ENCODE measurements at places on chromosomes 5 and 9.

GRCh38 chr5:35331956-35332950, 102.0 kb upstream of the PRLR start:
- DNase-seq, result no peak

DNA sequence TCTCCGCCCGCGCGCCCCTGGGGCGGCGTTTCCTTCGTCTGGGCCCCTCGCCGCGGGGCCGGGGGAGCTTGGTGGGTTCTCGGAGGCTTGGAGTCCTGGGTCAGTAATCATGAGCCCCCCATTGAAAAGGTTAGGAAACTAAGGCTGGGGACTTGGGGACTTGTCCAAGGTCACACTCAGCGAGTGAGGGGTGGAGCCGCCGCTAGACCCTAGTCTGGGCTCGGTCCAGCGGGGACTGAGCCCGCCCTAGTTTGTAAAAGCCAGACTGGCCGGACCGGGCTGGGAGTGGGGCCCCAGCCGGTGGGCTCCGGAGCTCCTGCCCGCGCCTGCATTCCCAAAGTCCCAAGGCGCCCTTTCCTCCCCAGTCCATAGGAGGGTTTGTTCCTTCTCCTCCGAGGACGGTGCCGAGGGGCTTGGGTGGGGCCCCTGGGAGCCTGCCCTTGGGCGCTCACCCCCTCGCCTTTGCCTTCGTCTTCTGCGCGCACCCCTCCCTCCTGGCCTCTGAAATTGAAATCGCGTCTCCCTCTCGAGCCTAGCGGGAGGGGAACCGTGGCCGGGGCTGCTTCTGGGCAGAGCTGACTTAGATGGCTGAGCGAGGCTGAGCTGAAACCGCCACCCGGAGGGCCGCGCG, 995 bp downstream of the OLFM1 start:
- no peak for DNase-seq

- DNase-seq, result peak; percentile 25
Observed at GRCh38 chr9:100602342-100602801, 24.5 kb downstream of the CAVIN4 start.

DNA sequence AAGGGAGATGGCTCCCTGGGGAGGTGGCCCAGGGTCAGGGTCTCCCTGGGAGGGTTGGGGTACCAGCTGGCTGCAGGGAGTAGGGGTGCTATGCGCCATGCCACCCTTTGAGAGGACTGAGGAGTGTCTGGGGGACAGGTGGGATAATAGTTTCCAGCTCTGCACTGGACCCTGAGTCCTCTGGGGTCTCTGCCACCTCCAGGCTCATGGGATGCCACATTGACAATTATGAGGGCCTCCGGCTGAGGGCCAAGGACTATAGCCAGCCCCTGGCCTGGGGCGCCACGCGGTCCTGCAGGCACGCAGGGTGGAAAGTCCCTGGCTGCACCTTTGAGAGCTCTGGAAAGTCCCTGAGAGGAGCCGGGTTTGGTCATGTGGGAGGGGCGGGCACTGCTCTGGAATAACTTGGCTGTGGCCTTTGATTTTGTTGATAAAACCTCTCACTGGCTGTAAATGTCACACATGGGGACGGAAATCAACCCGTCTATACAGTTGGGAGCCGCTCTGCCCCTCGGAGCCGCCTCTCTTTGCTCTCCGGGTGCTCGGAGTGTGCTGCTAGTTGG, 16.0 kb downstream of the TRAF2 start:
- DNase-seq, result peak; percentile 93

DNA sequence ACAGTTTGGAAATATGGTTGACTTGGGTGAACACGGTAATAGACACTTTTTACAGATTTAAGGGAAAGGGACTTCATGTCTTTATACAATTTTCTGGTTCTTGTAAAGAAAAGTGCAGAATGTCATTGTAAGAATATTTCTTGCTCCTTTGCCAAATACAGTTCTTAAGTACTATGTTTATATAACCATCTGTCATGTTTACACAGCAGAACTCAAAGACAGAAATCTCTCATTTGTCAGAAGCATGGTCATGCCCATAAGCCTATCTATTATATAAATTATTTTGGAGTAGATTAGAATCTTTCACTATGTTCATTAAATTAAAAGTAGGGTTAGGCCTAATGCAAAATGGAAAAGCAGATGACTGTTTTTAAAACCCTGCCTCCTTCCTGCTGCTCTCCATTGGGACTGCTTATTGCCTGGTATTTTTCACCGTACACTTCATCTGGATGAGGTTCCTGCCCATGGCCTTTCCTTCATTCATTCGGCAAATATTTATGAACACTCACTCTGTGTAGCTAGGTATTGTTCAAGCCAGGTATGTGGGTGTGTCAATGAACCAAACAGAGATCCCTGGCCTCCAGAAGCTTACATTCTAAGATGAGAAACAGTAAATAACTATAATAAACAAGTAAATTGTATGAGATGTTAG, 558.1 kb downstream of the NR2F1-AS1 start:
- no peak for DNase-seq

DNA sequence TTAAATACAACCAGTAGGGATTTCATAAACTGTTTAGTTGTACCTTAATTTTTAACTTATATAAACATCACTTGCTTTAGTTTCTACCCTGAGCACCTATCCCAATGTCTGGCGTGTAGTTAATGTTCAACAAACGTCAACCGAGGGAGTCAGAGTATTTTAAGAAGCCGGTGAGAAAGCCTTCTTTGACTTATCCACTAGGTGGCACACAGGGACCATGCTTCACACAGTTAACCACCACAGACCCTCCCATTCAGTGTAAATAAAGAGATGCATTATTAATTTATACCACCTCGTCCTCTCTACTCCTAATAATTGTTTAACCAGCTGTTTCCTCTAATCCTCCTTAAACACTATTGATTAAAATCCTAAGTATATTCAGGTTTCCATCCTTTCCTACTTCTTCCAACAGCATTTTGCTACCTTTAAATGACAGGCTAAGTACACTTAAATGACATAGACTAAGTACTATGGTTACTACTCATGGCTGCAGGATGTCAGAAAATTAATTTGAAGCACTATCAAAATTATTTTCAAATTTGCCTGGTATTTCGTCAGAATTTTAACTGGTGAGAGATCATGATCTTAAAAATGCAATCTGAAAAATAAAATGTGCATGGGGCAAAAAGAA, 2.3 kb downstream of the HAPLN1 start:
- DNase-seq, result peak; percentile 79

DNA sequence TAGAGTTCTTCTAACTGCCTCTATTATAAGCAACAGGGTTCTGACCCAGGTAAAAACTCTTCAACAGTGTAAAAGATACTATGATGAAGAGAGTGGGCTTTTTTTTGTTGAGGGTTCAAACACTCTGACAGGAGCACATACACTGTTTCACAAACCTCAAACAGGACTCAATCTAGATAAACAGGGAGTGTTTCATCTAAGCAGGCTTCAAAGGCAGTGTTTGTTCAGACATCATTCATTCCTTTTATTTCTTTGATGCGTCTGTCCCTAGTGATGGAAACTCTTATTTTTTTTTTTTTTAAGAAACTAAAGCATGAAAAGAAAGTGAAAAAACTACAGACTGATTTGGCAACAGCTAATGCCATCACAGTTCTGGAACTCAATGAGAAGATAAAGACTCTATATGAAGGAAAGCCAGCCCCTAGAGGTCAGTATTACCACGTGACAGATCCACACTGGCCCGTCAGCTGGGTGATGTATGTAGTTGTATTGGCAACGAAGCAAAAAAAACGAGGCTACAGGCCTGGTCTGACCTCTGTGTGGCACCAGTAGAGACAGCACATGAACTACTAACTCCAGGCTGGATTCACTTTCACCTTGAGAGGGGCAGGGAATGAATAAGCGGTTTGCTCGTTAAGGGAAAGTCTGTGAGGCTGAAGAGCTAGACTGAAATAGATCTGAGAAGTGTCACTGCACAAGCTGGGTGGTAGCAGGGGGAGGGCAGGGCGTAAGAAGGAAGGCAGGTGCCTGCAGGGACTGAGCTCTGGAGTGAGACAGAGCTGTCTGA, 172.2 kb downstream of the CCDC192 start:
- DNase-seq, result peak; percentile 39

DNA sequence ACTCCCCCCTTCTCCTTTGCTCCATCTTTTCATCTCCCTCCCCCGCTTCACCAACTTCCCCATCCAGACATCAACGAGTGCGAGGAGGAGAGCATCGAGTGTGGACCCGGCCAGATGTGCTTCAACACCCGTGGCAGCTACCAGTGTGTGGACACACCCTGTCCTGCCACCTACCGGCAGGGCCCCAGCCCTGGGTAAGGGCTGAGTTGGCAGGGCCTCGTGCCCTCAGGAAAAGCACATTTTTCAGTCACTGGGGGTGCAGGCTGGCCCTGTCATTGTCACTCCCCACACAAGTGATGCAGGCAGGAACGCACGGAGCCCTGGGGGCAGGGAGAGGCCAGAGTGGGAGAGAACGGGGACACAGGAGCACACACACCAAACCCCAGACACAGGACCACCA, 12.4 kb upstream of the ASS1 start:
- DNase-seq, result no peak

DNA sequence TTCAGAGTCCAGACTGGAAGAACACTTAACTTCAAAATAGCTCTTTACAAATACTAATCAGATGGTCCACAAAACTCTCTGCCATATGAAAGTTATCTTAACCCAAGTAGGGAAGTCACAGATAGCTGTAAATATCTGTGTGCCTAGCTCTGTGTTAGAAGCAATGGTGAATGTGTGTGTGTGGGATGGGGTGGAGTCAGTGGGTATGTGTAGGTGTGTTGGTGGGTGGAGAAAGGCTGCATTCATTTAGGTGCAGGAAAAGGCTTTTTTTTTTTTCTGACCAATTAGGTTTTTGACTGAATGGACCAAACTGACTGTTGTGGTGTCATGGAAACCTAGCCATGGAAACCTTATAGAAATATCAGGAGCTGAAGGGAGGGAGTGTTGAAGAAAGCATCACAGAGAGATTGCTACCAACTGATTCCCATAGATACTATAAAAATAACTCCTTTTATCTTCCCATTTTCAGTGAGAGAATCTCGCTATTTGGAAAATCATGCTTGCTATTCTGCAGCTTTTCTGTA, 156.2 kb upstream of the NR3C1 start:
- DNase-seq, result no peak

GRCh38 chr5:141565826-141566570, 52.8 kb downstream of the DIAPH1 start:
- no peak for DNase-seq

DNA sequence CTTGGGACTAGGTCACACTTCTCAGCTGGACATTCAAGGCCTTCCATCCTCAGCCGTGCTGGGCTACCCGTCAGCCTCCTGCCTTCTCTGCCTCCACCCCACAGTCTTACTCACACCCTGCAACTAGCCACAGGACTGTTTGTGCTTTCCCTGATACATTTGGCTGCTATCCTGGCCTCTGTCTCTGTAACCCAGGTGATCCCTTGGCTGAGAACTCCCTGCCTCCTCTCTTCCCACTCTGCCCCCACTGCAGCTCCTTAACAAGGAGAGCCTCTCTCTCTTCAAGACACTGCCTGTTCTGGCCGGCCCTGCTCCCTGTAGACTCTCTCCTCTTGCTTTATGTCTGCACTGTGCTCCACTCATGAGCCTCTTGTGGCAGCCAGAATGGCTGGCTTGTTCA, 120.6 kb downstream of the MSX2 start:
- DNase-seq, result no peak

DNA sequence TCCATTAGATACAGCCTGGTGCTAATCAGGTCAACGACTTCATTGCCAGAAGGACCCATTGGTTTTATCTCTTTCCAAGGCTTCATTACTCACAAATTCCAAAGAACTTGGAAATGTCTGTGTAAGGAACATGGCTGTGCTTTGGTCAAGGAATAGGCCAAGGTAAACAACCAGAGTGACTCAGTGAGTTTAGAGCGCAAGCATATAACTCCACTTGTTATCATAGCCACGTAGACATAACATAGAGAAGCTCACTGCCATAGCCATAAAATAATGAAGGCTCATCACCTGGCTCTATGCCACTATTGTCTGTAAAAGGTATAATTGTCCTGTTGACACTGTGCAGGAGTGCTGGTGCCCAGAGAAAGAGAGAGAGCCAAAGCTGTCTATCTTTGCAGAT, 139.3 kb upstream of the PLCXD3 start:
- no peak for DNase-seq

GRCh38 chr5:151471276-151471675, 23.9 kb downstream of the SLC36A1 start:
- no peak for DNase-seq

DNA sequence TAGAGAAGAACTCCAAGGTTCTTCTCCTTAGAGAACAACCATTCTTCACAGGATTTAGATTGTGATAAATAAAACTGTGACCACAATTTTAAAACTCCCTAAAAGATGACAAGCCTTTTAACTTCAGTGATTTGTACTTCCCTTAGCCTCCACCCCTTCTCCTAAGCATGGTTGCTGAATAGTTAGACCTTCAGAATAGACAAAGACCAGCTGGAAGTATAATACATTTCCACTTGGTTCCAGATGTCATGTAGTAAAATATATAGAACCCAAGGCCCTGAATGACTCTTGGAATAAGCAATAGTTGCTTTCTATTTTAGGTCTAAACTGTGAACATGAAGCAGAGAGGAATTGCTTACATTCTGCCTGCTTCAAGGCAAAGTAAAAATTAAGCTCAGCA, 208.7 kb downstream of the ARRDC3 start:
- no peak for DNase-seq

DNA sequence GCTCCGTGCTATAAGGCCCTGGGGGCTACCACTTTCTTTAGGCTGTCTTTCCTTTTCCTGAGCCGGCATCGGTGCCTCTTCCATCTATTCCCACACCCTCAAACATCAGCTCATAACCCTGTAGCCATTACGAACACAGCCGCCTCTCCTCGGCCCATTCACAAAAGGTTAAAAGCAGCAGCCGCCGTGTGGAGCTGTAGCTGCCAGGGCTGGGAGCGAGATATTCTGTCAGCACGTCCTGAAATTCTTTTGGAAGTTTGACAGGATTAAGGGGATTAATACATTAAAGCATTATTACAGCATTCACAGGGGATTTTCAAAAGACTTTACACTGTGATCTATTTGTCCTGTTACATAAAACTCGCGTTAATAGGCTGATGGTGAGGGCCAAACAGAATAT, 428.2 kb downstream of the CDK5RAP2 start:
- DNase-seq, result no peak

GRCh38 chr9:136108648-136109266, 9.9 kb downstream of the TMEM250 start:
- no peak for DNase-seq
